ENCODE measurements at places on chromosomes 6 and 20.

DNA sequence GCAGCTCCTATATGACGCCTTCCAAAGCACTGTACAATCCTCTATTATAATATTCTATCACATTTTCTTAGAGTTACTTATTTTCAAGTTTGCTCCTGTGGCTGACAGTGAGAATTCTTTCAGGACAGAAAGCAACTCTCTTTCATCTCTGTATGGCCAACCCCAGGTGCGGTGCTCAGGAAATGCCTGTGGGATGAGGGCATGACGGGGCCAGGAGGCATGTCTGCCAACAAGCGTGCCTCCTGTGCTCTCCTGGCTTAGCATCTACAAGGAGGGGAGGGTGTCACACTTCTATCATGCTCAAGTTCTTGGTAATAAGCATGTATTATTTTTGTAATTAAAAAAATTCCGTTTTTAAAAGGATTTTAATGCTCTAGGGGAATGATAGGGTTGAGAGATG is 11.4 kb downstream of the MRPL14 start:
- no peak for DNase-seq

DNA sequence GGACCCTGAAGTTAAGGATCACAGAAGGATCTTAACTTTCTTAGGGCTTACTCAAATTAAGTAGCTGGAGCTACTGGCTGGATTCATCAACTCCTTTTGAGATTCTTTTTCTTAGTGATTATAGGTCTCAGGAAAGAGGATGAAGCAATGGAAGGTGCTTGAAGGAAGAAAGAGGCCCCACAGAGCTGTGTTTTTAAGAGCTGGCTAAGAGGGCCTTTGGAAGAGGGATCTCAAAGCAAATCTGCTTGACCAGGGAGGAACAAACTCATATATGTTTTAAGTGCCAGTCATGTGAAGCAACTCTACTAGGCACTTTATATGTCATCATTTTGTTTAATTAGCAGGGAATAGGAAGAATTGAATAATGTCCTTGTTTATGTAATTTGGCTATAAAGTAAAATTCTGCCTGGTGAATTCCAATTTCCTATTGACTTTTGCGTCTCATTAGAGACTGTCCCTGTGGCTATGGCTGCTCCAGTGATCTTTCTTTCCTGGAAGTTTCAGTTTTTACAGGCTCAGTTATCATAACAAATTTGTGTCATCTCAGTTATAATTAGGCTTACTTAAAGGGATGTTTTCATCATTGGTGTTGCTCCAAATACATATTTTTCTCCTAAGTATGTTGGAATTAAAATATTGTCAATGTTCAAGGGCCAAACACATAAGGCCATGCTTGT is 222.8 kb upstream of the CITED2 start:
- no peak for DNase-seq

DNA sequence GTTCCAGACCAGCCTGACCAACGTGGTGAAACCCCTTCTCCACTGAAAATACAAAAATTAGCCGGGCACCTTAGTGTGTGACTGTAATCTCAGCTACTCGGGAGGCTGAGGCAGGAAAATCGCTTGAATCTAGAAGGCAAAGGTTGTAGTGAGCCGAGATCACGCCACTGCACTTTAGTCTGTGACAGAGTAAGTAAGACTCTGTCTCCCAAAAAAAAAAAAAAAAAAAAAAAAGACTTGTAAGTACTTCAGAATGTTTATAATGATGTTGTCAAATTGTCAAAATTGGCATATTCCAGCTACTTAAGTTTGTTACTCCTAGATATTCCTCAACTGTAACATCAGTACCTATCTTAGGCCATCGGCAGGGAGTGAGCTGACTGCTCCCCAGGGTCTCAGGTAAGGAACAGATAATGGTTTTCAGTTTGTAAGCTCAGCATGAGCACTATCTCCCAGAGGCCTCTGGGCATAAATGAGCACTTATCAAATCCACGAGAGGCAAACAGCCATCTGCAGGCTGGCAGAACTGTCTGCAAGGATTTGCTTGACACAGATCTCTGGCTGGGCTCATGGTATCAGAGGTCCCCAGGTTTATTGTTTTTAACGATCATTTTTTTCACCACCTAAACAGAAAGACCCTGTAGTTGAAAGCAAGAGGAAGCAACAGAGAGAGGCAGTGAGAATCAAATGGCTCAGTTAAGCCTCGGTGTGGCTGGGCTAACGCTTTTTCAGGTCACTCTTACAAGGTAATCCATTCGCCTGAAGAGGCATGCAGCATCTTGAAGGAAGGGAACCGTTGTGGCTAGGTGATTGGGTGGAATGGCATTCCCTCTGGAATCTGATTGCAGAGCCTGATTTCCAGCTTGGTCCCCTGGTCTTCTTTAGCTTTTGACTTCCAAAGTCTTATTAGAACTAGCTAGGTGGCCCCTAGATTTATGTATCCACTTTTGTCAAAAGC is 115.9 kb downstream of the LY86 start:
- DNase-seq, result no peak

DNA sequence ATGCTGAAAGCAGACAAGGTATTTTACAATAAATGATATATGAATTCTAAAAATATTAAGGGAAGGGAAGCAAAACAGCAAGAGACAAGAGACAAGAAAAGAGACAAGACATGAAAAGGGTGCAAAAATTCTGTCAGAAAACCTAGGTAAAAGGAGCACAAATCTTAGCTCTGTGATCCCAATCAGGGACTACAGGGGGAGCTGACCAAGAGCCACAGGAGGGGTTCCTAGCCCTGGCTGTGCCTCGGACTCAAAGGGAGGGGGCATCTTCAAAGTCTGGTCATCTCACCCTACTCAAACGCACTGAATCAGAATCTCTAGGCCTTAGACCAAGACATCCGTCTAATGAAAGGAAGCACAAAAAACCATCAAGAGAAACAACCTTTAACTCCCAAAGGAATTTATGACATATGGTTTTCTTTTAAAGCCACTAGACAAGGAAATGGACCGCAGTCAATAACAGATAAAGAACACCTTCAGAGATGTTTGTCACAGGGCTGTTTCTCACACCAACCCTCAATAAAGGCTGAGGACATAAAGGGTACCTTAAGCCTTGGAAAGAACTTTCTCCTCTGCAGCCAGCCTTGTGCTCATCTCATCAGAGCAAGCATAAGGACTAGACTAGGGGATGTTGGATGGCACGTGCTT is 130.4 kb upstream of the CDYL start:
- DNase-seq, result no peak

DNA sequence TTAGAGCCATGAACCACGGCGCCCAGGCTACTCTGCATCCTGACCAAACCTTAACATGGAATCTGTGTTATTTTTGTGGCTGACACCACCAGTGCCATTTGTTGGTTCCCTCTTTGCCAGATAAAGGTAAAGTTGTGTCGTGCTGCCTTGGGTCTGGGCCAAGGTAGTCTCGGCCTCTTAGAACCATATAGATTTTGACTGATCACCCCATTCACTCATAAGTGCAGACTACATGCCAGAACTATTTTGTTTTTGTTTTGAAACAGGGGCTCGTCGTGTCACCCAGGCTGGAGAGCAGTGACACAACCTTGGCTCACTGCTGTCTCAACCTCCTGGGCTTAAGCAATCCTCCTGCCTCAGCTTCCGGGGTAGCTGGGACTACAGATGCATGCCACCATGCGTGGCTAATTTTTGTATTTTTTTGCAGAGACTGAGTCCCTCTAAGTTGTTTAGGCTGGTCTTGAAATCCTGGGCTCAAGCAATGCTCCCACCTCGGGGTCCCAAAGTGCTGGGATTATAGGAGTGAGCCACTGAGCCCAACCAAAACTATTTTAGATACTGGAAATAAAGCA is 19.2 kb upstream of the RIPOR3 start:
- no peak for DNase-seq

GRCh38 chr6:154403788-154404187 is 47.2 kb upstream of the IPCEF1 start:
- DNase-seq, result no peak

GRCh38 chr6:17178754-17179529 is 77.1 kb downstream of the STMND1 start:
- DNase-seq, result no peak

Measured in stimulated activated CD8-positive, alpha-beta memory T cell treated with anti-CD3 and anti-CD28 coated beads, Interleukin-4, amount 100 ng/mL, for 1 hour (primary cell).